NCI-H524 (cell line): ENCODE measurements at places on chromosomes 13 and 19.
A peak's percentile ranks its signal among the peaks of the same experiment; 100 is the strongest.

DNA sequence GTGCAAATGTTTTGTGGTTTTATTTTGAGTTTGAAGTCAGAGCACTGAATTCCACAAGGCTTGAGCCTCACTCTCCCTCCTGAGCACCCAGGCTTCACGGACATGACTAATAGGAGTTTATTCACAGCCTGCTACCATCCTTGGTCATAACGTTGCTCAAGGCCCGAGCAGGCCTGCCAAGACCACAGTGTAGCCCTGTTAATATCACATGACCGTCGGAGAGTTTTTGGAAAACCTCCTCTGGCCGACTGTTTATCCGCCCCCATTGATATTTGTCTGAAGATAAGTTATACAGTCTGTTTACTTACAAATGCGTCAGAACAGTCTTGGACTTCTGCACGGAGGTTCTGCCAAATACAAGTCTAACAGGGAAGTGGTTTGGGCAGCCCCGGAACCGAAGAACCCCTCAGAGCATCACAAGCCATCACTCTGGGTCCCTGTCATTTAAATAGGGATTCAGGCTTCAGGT is 89.9 kb downstream of the COL4A2 start:
- no peak for DNase-seq

- no peak for DNase-seq
Observed at GRCh38 chr19:44661904-44662303, 9.4 kb upstream of the CEACAM19 start.

GRCh38 chr13:46176756-46177155 is 5.2 kb downstream of the LCP1 start:
- no peak for DNase-seq

- DNase-seq: no peak
Observed at GRCh38 chr19:35153701-35154524, 622 bp upstream of the FXYD5 start.

DNA sequence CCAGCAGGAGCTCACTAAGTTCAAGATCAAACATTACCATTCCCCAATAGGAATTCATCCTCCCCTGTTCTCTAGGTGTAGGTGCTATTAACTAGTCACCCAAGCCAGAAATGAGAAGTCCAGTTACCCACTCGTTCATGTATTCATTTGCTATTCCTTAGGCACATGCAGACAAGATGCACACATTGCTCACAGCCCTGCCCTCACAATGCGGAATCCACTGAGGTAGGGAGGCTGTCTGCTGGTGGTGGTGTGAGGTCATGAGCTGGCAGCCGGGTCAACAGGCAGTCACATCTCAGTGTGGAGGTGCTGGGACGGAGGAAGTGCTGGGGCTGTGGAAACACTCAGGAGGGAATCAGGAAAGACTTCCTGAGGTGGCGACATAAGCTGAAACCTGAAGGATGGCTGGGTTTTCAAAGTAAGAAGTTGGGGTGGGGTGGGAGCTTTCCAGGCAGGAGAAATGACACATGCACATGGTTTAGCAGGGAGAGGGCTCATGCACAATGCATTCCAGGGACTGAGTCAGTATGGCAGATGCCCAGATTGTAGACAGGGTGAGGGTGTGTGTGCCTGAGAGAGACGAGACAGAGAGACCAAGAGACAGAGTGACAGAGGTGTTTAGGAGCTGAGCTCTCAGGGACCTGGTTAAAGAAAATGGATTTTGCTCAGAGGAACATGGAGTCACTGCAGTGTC is 117.6 kb downstream of the USP12 start:
- no peak for DNase-seq

DNA sequence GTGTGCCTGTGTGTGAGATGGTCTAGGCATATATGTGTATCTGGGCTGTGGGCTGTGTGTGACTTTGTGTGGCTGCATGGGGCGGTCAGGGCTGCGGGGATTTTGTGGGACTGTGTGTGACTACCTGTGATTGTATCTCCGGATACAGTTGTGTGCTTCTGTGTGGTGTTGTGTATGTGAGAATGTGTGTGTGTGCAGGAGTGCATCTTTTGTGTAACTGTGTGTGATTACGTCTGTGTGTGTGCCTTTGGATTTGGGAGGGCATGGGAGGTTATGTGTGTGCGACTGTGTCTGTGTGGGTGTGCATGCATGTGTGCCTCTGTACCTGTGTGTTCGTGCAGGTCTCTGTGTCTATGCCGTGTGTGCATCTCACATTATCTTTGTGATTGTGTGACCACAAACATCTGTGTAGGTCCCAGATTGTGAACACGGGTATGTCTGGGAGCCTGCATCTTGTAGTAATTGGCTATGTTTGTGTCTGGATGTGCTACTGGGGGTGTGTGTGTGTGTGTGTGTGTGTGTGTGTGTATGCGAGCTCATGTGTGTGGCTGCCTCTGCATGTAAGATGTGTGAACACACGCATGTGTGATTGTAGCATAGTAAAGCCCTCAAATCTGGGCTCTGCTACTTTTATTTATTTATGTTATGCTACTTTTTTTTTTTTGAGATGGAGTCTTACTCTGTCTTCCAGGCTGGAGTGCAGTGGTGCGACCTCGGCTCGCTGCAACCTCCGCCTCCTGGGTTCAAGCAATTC is 7.6 kb downstream of the EHD2 start:
- no peak for DNase-seq

GRCh38 chr19:3274942-3275582 is 50.6 kb downstream of the CELF5 start:
- peak; percentile 88 for DNase-seq

- no peak for DNase-seq
Observed at GRCh38 chr13:53569453-53569852, 540.8 kb downstream of the OLFM4 start.

- DNase-seq: no peak
Observed at GRCh38 chr13:44011036-44011435, 131.3 kb downstream of the LACC1 start.

GRCh38 chr19:7340959-7341837 is 7.5 kb upstream of the ARHGEF18 start:
- peak; percentile 38 for DNase-seq

DNA sequence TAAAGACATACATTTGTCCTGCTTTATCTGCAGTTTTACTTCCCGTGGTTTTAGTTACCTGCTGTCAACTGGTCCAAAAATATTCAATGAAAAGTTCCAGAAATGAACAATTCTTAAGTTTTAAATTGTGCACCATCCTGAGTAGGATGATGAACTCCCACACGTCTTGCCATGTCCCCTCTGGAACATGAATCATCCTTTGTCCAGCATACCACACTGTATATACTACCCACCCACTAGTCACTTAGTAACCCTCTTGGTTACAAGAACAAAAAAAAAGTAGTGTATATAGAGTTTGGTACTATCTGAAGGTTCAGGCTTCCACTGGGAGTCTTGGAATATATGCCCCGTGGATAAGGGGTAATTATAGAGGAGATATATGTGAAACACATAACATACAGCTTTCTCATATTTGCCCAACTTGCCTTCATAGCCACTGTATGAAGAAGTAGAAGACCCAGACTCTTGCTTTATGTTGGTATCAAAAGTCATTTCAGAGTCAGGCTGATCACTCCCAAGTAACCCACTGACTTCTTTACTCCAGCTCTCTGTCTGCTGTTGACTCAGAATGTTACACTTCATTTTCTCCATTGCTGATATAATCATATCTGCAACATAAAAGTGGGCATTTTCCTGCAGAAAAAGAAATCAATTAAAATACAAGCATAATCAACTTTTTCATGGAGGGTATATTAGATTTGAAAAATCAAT is 19.3 kb downstream of the RUBCNL start:
- DNase-seq: no peak

GRCh38 chr13:26247011-26247410 is 6.9 kb upstream of the CDK8 start:
- peak; percentile 33 for DNase-seq

GRCh38 chr19:14683439-14683838 is 6.4 kb upstream of the ZNF333 start:
- no peak for DNase-seq

GRCh38 chr19:38134540-38135149 is 89.4 kb downstream of the DPF1 start:
- DNase-seq: peak; percentile 19

DNA sequence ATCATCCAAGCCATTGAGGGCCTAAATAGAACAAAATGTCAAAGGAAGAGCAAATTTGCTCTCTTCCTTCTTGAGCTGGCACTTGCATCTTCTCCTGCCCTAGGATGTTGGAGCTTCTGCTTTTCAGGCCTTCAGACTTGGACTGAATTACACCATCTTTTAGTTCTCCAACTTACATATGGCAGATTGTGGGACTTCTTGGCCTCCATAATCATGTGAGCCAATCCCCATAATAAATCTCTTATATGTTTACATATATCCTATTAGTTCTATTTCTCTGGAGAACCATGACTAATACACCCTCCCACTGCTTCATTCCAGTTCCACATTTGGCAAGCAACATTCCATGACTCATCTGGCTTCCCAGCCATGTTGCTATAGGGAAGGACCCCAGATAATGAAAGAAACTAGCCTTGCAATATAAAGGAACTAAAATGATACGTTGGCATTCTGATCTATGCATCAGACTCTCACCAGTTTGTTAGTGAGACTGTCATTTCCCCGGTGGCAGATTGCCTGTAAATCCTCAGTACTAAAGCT is 11.0 kb upstream of the ACOD1 start:
- no peak for DNase-seq

DNA sequence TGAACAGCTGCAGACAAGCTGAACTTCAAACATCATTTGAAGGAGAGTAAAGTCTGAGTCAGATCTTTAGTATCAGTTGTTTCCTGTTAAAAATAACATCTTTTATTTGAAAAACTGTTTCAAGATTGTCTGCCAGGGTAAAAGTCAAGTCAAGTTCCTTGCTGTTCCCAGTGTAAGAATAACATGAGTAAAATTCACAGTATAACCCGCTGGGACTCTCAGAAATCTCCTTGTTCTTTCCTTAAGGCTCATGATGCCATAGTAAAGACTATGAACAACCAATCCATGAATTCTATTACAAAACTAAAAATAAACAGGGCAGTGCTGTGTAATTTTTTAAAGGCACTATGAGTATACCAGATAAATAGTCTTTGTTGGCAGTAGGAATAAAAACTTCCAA is 112.9 kb downstream of the IRS2 start:
- no peak for DNase-seq

DNA sequence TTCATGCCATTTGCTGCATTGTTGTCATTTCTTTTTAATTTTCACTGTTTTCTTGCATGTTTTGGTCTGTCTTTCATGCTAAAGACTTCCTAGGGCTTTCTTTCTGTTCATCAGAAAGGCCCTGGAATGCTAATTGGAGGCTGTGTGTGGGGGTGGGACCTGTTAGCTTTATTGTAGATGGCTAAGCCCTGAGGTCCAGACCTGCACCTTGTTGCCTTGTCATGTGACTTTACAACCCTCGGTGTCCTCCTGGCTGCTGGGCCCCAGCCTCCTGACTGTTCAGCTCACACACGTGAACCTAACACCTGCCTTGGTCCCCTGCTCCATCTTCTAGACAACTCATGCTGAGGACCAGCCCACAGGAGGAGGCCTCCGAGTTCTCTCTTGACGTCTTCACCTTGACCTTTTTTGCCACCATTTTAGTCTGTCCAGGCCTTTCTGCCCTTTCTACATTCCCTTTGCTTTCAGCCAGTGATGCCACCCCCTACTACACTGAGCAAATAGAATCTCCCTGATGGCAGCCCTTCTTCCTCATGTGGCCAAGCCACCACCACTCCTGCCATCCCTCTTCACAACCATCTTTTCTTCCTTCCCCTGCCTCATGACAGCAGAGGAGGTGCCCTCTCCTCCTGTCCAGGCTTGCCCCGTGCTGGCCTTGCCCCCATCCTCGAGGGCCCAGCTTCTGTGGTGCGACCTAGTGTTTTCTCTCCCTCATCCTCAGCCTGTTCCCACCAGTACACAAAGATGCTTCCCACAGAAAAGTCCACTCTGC is 41.4 kb upstream of the GPI start:
- no peak for DNase-seq

DNA sequence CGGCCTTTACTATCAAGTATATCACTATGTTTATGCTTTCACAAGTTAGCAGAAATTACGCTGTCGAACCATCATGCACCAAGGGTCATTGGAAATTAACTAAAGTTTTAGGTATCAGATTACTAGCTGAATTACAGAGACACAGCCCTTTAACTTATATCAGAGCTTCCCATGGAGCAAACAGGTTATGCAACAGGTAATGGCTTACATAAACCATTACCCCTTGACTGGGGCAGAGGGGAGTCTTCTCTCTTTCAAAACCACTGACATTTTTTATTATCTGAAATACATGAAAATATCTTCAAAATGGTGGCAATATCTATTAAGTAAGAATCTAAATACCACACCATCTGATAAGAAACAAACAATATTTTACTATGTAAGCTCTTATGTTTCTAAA is 1692.9 kb upstream of the SLC10A2 start:
- DNase-seq: no peak

DNA sequence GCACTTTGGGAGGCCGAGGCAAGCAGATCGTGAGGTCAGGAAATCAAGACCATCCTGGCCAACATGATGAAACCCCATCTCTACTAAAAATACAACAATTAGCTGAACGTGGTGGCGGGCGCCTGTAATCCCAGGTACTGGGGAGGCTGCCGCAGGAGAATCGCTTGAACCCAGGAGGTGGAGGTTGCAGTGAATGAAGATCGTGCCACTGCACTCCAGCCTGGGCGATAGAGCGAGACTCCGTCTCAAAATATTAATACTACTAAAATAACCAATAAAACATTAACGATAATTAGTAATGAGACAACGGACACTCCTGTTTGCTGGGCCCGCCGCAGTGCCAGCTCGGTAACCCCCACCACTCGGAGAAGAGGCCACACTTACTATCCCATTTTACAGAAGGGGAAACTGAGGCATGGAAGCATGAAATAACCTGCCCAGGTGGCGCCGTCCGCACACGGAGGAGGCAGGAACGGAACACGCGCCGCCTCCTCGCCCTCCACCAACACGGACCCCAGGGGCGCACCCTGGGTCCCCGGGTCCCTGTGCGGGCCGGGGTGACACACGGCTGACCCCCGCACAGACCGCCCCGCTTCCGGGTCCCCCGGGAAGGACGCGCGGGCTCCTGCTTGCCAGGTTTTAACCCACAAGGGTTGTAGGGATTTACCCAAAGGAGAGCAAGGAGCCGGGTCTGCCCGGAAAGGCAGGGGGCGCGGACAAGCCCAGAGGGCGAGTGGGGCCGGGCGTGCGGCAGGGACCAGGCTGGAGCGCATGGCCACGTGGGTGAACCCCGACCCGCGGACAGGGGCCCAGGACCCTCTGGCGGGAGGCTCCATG is 1.6 kb downstream of the R3HDM4 start:
- DNase-seq: no peak

- DNase-seq: no peak
Observed at GRCh38 chr13:39385154-39385553, 217.8 kb downstream of the LHFPL6 start.
